ENCODE measurements at places on chromosomes 3 and 15.

GRCh38 chr15:39999538-40000200 lies 39.3 kb downstream of the SRP14 start:
- no peak for DNase-seq

GRCh38 chr3:81530180-81530939 lies 231.1 kb downstream of the GBE1 start:
- DNase-seq, result no peak

DNA sequence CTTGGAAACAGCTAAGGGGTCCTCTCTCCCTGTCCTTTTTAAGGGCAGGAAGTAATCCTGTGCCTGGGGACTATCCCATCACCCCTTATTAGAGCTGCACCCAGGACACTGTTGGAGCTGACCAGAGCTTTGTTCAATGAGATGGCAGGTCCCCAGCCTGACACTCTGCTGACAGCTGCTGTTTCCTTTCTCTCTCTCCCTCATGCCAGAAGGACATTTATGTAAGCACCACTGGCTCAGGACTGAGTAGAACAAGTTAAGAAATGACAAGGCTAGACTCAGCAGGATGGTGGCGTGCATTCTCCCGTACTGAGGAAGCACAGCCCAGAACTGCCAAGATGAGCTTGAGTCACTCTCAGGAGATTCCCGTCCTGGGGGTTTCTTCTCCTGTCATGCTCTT lies 17.3 kb downstream of the GJD2 start:
- DNase-seq, result no peak

DNA sequence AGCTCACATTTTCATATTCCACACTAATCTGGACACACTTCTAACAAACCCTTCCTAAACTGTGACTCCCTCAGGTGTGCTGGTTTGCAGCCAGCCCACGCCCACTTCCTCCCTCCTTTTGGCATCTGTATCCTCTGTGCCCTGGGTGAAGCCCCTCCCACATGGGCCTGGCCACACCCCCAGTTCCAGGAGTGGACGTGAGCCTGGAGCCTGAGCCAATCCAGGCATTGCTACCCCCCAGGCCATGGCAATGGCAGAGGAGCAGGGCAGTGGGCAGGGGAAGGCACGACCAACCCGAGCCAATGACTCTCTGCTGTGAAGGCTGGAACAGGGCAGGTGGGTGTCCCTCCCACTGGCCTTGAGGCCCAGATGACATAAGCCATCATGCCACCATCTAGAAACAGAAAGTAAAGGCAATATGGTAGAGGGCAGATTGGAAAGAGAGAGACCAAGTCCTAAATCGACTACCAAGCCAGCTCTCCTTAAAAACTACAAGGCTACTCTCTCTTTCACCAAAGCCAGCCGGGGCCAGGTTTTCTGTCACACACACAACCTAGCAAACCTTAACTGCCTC lies 18.6 kb downstream of the FAM174B start:
- no peak for DNase-seq

DNA sequence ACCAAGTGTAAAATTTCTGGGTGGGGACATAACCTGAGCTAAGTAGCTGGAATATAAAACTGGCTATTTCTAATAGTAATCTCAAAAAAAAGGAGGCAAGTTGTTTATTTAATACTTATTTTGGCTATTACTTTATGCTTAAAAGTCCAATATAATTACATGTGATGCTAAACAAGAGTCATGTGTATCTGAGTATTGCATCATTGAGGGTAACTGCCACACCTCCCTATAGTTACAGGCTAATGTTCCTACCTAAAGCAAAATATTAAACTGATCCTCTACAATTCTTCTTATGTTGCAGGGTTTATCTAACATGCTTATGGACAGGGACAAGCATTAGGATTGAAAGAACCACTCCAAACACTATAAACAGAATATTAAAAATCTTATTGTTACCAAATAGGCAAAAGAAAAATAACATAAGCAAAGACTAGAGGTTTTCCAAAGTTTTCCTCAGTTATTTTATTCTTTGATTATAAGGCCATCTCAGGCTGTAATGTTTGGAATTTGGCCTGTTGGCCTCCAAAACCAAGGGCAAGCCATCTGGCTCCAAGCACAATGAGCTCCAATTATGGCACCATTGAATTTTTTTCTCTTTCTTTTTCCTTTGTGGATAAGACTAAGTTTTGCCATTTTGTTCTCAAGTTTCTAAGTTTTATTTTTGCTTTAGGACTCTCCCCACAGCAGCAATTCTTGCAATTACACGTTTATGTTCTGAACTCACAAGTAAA lies 75.8 kb upstream of the ABI3BP start:
- DNase-seq, result no peak

DNA sequence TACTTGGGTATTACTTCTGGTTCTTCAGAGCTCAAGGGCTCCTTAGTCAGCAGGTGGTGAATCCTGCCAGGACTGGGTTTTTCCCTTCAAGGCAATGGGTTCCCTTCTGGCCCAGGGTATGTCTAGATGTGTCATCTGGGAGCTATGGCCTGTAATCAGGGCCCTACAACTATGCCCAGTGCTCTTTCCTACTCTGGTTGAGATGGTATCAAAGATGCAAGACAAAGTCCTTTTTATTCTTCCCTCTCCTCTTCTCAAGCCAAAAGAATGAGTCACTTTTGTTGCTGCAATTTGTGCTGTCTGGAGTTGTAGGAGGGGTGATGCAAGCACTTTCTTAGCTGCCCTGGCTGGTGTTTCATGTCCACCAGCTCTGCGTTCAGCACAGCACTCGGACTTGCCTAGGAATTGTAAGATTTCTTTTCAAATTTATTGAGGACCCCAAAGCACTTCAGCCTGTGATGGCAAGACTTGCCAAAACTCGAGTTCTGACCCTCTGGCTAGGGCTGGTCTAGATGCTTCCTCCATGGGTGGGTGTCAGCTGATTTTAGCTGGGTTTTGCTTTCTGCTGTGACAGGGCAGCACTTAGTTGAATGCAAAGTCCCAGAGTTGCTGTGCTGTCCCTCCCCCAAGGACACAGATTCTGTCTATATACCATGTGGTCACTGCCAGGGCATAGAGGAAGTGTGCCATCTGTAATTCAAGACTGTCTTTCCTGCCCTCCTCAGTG lies 129.2 kb upstream of the CBLB start:
- no peak for DNase-seq

DNA sequence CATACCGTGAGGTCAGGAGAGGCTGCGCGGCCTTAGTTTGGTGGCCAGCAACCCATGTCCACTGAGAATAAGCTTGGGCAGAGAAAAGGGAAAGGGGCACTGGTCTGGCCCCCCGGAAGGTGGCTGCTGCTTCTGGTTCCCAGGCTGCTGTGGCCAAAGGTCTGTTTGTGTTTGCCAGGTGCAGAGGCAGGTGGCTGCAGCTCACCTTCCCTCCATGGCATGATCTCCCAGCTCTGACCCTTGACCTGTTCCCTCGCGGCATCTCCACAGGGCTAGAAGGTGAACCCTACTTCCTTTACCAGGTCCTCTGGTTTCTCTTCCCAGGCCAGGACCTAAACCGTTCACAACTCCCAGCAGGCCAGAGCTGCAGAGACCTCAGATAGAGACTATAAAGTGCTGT lies 13.8 kb downstream of the VPS18 start:
- DNase-seq, result no peak

DNA sequence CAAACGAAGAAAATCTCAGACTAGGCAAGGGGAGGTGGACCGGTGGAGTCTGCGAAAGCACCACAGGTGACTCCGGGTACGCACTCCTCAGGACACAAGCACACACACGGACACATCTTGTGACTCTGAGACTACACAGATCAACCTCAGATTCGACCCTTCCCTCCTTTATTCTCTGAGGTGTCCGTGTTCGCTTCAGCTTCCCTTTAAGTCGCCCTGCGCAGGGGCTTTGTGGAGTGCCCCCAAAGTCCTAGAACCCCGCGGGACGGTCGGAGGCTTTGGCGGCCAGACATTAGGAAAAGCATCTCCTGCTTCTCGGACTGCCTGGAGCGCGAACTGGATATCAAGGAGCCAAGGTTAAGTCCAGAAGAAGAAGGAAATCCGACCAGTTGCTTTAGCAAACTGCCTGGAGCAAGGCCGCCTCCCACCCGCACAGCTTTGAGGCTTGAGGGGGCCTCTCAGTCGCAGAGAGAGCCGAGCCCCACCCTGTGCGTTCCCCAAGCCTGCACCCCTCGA lies 730 bp downstream of the DGKG start:
- DNase-seq, result no peak

DNA sequence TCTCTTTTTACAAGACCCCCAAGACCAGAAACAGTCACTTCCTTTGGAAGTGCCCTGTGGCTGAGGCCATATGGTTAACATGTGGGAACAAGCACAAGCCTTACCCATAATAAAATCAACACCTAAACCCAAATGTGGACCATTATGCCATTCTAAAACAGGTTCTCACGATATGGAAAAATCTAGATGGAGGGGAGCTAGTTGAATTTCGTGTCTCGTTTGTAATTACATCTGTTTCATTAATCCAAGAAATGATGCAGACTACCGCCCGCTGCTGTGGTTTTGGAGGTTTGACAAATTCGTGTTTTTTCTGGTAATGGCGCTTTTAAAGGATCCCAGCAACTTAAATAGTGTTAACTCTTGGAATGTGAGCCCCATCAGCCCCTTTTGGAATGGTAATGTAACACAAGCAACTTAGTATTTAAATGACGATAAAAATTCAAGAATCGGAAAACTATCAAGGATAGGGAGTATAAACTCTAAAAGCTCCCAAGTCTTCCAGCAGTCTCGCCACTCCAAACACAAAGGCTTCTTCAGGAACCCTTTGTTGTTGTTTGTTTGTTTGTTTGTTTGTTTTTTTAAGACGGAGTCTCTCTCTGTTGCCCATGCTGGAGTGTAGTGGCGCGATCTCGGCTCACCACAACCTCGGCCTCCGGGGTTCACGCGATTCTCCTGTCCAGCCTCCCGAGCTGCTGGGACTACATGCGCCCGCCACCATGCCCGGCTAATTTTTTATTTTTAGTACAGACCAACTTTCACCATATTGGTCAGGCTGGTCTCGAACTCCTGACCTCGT lies 1.1 kb downstream of the CNBP start:
- DNase-seq, result no peak

- DNase-seq, result no peak
Measured at GRCh38 chr3:115388166-115388565, 235.1 kb upstream of the GAP43 start.

- DNase-seq, result no peak
Measured at GRCh38 chr3:185479373-185479945, 19.4 kb downstream of the TMEM41A start.

- no peak for DNase-seq
Measured at GRCh38 chr3:45771831-45772230, 24.5 kb downstream of the SLC6A20 start.

GRCh38 chr15:100097342-100098127 lies 244.2 kb downstream of the ADAMTS17 start:
- no peak for DNase-seq
